ENCODE measurements at places on chromosomes 2 and 18.

DNA sequence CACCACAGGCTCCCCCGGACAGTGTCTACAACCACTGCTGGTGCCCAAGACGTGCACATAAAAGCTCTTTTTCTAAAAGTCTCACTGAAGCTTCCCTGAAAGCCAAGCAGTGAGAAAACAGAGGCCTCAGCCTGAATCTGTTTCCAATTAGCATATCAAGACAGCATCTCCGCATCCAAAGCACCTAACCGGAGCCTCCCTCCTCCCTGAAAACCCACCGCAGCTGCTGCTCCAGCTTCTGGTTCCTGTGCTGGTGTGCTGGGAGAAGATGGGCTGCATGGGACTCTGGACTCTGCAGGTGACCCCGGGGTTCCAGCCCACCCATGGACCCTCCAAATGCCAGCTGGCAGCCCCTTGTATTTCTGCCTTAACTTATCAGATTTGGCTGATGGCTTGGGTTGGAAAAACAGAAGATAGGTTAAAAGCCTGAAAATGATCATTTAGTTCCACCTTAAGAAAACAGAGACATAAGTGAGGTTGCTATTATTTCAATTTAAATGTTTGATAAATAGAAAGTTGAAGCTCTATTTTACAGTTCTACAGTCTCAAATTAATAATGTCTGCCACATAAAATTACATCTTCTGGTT is 103.3 kb downstream of the TMEM18 start:
- no peak for DNase-seq

- DNase-seq, result no peak
Measured at GRCh38 chr2:139885921-139886498, 1105.8 kb upstream of the NXPH2 start.

DNA sequence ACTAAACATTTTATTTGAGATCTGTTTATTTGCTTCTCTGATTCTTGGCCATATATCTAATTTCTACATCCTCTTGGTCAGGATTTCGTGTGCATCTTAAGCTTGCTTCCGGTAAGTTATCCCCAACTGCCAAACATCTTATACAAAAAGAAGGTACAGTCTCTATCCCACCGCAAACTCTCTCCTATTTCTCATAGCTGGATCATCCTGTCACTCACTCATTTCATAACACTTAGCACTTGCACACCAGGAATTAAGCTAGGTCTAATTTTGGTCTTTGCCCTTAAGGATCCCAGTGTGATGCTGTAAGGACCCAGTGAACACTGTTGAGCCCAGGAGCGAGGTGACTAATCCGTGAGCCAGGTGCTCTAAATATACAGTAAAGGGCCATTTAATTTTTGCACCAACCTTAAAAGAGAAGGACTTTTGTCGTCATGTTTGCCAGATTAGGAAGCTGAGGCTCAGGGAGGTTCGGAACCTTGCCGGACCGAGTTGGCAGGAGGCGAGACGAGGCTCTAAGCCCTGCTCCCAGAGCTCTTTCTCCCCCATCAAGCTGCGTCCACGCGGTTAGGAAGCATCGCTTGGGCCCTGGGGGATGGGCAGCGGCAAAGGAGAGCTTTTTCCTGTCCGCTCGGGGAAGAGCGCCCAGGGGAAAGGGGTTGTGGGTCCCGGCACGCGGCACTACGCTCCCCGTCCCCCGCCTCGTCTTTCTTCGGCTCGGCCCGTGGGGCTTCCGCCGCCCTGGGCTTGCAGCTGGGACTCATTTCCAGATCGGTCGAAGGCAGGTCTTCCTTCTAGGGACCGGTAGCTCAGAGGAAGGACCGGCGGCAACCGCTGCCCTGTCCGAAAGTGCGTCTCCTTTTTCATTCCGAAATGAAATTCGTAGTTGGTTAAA is 4.1 kb upstream of the ITPRIPL1 start:
- DNase-seq, result peak; percentile 21

GRCh38 chr2:158560259-158560658 is 103.5 kb downstream of the PKP4 start:
- DNase-seq, result no peak

DNA sequence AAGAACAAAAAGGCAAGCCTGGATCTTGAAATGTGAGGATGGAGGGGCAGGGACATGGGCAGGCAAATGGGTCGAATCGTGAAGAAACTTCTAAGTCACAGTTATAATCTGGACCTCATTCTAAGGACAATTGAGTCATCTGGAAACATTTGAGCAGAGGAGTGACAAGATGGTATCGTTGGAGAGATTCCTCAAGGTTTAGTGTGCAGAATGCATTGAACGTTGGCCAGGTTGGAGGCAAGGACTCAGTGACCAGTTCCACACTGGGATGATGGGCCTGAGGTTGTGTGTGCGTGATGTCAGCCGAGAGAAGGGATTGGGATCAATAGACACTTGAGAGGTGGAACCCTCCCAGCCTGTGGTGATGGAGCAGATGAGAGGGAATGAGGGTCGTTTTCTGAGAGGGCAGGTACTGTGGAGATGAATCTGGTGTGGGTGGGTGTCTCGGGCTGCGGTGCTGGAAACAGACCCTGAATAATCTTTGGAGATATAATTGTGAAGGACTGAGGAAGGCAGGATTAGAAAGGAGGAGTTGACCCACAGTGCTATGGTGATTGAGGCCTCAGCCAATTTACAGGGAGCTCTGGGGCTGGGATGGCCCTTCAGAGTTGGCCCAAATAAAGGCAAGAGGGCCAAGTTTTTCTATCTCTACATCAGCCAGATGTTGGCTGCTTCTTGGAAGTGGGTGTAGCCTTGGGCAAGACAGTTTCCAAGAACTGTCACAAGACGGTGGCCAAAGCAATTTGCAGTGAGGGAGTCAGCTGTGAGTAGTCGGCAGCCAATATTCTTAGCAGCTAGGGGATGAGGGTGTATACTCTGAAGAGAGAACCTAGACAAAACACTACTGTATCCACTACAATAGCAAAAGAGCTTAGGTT is 5.8 kb upstream of the ZNF532 start:
- DNase-seq, result no peak

Data from stimulated activated CD4-positive, alpha-beta T cell treated with anti-CD3 and anti-CD28 coated beads, Interleukin-15, amount 100 ng/mL, for 1 hour (primary cell).